ENCODE measurements at places on chromosomes 1 and 21.

DNA sequence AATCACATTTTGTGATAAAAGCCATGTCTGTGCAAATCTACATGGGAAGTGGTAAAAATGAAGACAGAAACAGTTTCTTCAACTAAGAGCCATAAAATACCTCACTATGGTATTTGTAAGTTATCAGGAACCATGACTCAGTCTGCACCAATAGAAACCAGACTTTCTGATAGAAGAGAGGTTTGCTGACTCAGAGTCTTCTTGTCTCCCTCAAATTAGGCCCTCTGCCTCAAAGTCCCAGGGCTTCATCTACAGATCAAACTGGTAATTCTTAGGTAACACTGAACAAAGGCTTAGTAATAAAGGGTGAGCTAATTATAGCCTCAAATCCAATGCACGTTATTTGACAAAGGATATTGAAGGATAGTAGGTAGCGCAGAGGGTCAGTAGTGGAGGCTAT, 30.9 kb upstream of the SSX2IP start:
- DNase-seq, result no peak

GRCh38 chr1:46128344-46128743, 4.1 kb downstream of the PIK3R3 start:
- DNase-seq, result no peak

GRCh38 chr1:64946916-64947315, 19.4 kb downstream of the JAK1 start:
- DNase-seq, result no peak

- DNase-seq, result no peak
Observed at GRCh38 chr1:93021539-93022134, 57.4 kb upstream of the MTF2 start.

GRCh38 chr1:179231923-179232322, 2.4 kb upstream of the ABL2 start:
- DNase-seq, result no peak

- no peak for DNase-seq
Observed at GRCh38 chr1:214454569-214455396, 96.6 kb downstream of the PTPN14 start.

DNA sequence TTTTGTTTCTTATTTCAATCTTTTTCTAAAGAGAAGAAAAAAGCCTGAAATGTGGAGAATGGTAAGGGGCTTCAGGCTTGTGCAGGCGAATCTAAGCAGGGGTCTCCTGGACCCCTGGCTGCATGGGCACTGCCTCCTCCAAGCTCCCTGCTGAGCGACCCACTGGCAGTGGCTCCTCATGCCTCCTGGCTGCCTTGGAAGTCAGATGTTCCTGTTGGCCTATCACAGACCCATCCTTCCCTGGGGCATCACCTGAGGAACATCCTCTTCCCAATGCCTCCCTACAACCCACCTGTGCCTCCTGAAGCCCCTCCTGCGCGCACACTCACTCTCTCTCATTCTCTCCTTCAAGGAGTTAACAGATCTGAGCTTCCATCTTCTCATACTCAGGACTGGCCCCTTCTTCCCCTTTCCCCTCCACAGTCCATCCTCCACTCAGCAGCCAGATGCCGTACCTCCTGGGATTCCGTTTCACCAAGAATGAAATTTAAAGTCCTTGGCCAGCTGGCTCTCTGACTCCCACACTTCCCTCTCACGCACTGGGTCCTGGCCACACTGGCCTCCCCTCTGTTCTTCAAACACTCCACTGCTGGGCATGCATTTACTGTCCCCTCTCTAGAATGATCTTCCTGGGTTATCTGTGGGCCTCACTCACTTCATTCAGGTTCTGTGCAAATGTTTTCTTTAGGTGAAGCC, 41.7 kb downstream of the AZIN2 start:
- DNase-seq, result no peak

DNA sequence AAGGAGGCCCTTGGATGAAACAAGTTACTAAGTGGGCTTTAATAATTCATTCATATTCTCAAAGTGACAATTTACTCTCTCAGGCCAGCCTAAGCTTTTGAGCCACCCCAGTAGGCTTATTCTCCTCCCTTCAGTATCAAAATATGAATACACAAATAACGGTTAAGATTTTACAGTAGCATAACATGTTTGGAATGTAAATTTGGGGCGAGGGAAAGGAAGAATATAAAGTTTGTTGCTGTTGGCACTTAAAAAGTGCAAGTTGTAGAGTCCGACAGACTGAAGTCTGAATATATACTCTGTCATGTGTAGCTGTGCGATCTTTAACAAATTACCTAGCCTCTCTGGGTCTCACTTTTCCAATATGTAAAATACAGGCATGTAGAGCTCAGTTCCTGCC, 22.6 kb upstream of the MYSM1 start:
- no peak for DNase-seq

GRCh38 chr1:109392788-109393616, 4.7 kb downstream of the SORT1 start:
- DNase-seq, result no peak

DNA sequence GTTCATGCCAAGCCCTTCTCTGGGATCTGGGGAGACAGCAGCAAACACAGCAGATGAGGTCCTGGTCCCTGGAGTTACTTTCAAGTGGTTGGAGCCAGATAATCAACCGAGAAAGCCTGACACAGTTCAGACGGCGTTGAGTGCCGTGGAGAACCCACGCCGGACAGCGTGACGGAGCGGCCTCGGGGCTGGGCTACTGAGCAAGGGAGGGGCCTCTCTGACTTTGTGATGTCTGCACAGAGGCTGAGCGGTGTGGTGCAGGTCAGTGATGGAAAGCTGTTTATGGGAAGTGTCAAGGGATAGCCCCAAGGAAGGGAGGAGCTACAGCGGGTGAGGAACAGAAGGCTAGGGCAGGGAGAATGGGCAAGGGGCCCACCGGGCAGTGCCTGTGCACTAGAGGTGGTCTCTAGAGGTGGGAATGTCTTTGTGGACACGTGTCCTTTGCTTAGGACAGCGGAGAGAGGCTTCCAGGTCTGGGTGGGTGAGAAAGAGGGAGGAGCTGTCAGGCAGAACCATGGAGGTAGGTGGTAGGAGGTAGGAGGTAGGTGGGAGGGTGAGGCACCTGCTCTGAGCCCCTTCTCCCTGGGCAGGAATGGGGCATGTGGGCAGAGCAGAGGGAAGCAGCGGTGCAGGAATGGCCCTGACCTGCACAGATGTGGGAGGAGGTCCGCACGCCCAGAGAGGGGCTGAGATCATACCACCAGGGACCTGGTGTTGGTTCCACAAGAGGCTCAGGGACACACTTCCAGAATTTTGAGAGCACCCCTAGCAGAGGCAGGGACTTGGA, 62.8 kb downstream of the RUNX3 start:
- no peak for DNase-seq

DNA sequence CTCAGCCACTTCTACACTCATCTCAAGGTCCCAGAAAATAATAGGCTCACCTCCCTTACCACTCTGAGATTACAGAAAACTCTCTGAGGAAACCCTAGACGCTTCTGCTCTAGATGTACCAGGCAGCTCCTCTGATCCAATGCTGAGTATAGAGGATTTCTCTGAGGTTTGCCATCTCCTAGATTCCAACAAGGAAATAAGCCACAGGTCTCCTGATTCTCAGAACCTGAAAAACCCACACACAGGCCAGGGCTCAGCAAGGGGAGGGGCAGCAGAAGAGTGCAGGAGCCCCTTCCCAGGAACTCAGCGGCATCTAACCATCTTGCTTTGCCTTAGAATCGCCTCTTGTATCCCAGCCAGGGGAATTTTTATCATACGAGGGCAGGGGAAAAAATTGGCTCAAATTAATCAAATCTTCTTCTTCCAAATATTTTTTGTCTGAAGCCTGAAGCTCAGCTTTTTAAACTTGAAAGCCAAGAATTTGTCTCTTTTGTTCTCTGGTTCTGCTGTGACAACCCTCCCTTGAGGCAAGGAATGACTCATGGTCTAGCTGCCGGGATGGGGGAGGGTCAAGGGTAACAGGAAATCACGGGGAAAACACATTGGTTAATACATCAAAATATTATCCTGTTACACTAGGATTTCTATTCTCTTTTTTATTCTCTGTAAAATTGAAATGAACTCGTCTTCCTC, 30.8 kb downstream of the GORAB start:
- no peak for DNase-seq

DNA sequence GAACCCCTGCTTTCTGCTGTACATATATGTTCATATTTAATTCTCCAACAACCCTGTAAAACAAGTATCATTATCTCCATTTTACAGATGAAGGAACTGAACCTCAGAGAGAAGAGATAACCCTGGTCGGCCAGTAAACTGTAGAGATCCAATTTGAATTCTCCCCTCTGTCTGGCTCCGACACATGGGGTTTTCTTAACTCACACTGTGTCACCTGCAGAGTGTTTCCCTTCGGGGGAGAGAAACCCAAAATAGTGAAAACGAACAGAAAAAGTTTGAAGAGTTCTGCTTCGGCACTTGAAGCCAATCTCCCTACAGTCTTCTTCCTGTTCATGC, 17.4 kb upstream of the BCAR3 start:
- no peak for DNase-seq

- DNase-seq, result no peak
Observed at GRCh38 chr1:38671221-38671620, 188.4 kb downstream of the RRAGC start.

- no peak for DNase-seq
Observed at GRCh38 chr1:240559781-240560180, 52.2 kb downstream of the GREM2 start.

DNA sequence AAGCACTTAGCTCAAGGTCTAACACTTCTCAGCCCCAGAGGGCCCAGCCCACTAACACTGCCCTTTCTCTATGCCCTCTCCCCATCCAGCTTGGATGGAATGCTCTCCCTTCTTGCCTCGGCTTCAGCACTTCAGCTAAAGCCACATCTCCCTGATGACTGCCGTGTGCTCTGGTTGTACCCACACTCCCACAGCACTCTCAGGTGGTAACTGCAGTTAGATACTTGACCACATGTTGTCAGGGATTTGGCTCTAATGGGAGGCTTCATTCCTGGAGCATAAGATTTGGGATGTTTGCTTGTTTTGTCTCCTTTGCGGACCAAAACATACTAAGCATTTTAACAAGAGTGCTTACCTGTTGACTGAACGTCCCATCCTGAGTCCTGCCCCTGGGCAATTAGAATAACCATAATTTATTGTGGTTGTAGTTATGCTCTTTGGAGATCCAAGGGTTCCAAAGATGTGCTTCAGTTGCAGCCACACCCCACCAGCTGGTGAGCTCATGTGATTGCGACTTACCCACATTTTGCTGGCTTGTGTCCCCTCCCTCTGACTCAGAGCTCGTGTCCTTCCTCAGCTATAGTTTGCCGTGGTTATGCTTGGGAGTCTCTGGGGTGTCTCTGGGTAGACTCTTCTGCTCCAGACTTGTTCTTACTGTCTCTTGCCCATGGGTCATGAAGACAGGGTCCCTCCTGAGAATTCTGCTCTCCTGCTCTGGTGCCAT, 7.7 kb upstream of the SLC26A9 start:
- DNase-seq, result no peak

DNA sequence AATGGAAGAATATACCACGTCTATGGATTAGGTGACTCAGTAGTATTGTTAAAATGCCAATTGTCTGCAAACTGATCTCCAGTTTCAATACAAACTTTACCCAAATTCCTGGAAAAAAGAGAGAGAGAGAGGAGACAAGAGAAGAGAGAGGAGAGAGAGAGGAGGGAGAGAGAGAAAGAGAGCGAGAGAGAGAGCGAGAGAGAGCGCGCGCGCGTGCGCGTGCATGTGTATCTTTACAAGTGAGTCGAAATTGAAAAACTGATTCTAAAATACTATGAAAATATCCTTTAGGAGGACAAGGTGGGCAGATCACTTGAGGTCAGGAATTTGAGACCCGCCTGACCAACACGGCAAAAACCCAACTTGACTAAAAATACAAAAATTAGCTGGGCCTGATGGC, 65.2 kb downstream of the CDC42BPA start:
- DNase-seq, result no peak

DNA sequence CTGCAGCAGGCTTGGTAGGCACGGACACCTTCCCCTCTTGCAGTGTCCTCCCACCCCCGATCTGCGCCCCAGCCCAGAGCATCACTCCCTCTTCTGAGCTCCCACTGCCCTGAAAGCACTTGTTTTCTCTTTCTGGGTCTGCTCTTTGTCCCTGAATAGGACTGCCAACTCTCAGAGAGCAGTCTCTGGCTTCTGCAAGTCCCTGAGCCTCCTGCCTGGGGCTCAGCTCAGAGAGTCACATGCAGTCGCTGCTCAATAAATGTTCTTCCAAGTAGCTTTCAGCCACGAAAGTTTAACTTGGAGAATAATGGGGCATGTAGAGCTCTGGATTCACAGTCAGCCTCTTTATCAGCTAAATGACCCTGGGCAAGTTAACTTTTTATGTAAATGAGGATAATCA, 205.6 kb downstream of the HIVEP3 start:
- DNase-seq, result no peak

GRCh38 chr1:171819946-171820345, 21.4 kb upstream of the DNM3 start:
- DNase-seq, result no peak

DNA sequence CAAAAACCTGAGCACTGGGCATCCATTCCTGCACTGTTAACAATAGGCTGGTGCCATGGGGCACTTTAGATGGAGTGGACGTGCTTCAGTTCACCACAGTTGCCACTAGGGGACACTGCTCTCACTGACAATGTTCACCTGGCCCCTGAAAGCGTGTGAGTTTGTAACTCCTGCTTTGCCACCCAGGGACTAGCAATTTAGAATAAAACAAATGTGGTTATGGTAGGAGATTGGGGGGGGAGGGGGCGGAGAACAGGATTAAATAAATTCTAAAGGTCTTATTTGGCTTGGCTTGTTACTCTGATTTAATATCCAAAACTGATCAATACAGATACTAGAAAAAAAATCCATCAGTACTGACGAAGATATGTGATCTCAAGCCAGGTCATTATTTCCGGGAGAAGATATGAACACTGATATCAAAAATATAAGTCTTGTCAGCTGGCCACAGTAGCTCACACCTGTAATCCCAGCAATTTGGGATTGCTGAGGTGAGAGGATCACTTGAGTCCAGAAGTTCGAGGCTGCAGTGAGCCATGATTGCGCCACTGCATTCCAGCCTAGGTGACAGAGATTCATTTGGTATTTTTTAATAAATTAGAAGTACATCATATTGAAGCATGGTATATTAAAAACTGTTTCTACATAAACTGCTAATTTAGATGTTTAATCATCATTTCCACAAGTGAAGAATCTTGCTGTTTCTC, 23.2 kb downstream of the INTS7 start:
- peak; percentile 34 for DNase-seq

- DNase-seq, result no peak
Observed at GRCh38 chr1:180617774-180618395, 13.9 kb upstream of the XPR1 start.

GRCh38 chr1:214380986-214381695, 100.2 kb downstream of the SMYD2 start:
- DNase-seq, result no peak

GRCh38 chr1:66397192-66397591, 136.8 kb upstream of the SGIP1 start:
- DNase-seq, result no peak

- DNase-seq, result no peak
Observed at GRCh38 chr1:6121651-6122370, 58.3 kb downstream of the CHD5 start.

- no peak for DNase-seq
Observed at GRCh38 chr1:110948038-110948810, 15.5 kb downstream of the LRIF1 start.

- DNase-seq, result no peak
Observed at GRCh38 chr1:45969866-45970265, 162.6 kb downstream of the PIK3R3 start.

Measured in stimulated activated CD8-positive, alpha-beta memory T cell treated with anti-CD3 and anti-CD28 coated beads, Interleukin-4, amount 100 ng/mL, for 4 hours (primary cell).